Posterior vena cava (tissue), 2 donors: ENCODE measurements at places on chromosomes 6 and 20. TPM values are rescaled to one million over a fixed set of nuclear protein-coding genes. Genes with fewer than 3 reads are reported as not detected.

The FOXA2 gene
- not detected for total RNA-seq

DNA sequence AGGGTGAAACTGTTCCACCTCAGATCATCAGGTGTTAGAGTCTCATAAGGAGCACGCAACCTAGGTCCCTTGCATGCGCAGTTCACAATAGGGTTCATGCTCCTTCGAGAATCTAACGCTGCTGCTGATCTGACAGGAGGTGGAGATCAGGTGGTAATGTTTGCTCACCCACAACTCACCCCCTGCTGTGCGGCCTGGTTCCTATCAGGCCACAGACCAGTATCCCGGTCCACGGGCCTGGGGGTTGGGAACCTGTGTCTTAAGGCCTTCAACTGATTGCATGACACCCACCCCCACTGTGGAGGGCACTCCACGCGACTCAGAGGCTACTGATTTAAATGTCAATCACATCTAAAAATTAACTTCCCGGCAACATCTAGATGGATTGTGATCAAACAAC is 411.2 kb upstream of the SULF2 start:
- DNase-seq: peak; percentile 50

The RAD21L1 gene
- not detected for total RNA-seq

DNA sequence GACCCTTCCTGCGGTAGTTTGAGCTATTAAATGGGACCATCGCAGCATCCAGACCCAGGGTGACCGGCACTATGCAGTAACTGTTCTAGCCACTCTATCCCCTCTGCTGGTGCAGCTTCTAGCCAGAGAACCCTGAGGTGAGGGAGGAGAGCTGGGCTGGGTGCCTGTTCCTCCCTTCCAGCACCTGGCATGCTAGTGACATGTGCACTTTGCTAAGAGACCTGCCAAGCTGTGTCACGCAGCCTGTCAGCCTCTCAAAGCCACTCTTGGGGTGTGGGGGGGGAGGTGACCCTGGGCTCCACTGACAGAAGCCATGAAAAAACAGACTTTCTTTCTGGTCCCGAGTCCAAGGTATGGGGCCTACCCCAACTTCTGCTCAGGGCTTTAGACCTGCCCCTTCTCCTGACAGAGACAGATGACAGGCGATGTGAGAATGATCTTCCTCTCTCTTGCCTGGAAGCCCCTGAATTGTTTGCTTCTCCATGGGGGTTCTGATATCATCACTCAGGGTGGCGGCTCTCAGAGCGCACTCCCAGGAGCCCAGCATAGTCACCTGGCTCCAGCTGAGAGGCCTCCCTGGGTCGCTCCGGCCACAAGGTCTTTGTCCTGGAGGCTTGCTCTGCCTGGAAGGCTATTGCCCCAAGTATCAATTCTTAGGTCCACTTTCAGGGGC is 47.2 kb upstream of the MLN start:
- DNase-seq: no peak

GRCh38 chr6:141097471-141097870 is 1035.3 kb upstream of the GJE1 start:
- DNase-seq: no peak

DNA sequence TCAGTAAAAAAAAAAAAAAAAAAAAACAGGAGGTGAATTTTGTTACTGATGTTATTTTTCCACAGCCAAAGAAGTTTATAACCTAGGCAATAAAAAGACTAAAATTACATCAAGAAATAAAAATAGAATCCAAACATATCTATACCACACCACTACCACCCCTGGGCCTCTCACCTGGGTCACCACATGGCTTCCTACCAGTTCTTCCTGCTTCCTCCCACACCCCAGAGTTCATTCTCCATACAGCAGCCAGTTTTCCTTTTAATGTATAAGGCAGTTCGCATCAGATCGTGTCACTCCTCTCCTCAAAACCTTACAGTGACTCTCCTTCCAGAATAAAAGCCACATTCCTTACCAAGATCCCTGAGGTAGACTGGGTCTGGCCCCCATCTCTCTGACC is 23.9 kb downstream of the ROS1 start:
- DNase-seq: no peak

GRCh38 chr20:25076731-25077609 is 5.0 kb downstream of the VSX1 start:
- peak; percentile 56 for DNase-seq
